ENCODE measurements at places on chromosomes 1 and 21.

GRCh38 chr1:155884982-155885381 lies 25.6 kb downstream of the SYT11 start:
- no peak for DNase-seq

DNA sequence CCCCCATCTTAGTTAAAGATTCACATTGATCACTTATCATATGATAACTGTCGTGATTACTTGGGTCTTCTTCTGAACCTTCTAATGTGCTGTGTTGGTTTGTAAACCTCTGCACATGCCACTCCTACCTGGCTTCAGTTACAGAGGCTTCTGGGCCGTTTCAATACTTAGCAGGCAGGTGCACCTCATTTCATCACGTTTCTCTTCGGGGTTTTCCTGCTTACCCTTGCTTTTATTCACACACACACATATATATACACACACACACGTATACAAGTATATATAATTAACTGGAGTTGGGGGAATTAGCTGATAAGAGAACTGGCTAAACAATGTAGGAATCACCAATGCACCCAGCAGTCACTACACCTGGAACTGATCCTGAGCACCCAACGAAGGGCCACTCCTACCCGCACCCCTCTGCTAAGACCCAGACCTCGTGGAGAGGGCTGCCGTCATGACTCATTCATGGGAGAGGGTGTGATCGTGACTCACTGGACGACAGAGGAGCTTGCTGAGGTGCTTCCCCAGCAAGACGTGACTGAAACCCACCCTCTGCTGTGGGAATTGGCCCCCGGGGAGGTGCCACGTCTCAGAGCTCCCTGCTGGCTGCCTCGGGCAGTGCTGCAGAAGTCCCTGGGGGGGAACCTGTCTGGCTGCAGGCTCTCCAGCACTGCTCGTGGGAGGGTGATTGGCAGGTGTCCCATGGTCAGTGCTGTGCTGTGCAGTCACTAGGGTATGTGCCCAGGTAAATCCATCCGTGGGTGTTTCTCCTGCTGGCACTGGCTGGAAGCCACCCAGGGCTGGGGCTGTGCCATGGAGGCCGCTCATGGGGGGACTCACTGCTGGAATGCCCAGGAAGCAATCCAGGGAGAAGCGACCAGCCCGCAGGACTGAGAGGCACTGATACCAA lies 166.6 kb downstream of the DYRK1A start:
- peak; percentile 39 for DNase-seq

GRCh38 chr1:89608984-89609725 lies 23.8 kb upstream of the LRRC8C start:
- no peak for DNase-seq

GRCh38 chr1:192660613-192661012 lies 24.7 kb downstream of the RGS13 start:
- no peak for DNase-seq

DNA sequence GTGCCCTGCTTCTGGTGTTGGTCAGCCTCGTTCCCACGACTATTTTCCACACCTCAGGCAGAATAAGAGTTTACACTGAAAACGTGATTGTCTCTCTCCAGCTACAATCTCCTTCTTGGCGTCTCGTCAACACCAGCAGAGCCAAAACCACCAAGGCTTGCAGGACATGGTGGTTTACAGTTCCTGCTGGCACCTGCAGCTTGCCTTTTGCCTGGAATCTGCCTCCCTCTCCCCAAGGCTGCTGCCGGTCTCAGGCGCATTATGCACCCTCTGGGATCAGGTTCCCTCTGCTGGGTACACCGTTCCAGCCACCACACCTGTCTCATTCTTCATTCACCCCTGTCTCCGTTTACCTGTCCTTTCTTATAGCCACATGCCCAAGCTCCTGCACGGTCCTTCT lies 315.9 kb downstream of the DSCAM start:
- no peak for DNase-seq

GRCh38 chr1:164699815-164700491 lies 141.0 kb downstream of the PBX1 start:
- DNase-seq, result no peak

GRCh38 chr1:24212376-24212775 lies 25.3 kb upstream of the IFNLR1 start:
- no peak for DNase-seq

GRCh38 chr21:40128891-40129290 lies 261.7 kb downstream of the PCP4 start:
- DNase-seq, result no peak

DNA sequence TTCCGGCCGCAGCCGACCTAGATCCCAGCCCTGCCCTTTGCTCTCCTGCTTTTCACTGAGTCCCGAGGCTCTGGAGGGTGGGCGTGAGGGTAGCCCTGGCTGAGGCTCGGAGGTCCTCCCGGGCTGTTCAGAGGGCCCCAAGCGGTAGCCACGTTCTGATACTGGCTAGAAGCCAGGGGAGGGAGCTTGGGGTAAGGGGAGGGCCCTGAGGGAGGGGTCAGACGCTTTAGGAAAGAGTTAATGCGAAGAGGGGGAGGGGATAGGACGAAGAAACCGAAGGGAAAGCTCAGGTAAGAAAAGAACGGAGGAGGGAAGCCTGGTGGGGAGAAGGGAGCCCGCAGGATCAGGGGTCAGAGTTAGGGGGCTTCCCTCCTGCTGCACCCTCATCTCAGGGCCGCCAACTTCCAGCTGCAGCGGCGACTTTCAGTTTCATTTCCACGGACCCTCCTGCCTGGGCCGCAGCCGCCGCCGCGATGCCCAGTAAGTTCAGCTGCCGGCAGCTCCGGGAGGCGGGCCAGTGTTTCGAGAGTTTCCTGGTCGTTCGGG lies at the start of gene MOV10:
MOV10 (plus strand) TSS at position 220 of the 546 bp plus-strand sequence; CDS start at position 474, 254 bp downstream.
- peak; percentile 56 for DNase-seq

DNA sequence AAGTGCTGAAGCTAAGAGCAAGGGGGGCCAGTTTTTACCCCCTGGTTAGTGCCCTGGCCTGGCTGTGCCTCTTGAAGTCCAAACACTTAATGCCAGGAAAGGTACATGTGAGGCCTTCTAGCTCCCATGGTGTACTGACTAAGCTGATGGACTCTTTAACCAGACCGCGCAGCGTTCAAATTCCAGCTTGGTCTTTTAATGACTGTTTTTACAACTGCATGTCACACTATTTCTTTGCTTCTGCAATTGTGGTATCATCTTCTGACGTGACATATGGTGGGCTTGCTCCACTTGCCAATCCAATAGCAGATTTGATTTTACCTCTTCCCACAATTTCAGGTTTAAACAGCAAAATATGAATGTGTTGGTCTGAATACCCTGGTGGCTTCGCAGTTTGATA lies 197.3 kb downstream of the HUNK start:
- no peak for DNase-seq

- DNase-seq, result no peak
Measured at GRCh38 chr1:14599183-14599791, 802 bp downstream of the KAZN start.

- DNase-seq, result no peak
Measured at GRCh38 chr1:45370575-45370974, 30.3 kb upstream of the MUTYH start.

DNA sequence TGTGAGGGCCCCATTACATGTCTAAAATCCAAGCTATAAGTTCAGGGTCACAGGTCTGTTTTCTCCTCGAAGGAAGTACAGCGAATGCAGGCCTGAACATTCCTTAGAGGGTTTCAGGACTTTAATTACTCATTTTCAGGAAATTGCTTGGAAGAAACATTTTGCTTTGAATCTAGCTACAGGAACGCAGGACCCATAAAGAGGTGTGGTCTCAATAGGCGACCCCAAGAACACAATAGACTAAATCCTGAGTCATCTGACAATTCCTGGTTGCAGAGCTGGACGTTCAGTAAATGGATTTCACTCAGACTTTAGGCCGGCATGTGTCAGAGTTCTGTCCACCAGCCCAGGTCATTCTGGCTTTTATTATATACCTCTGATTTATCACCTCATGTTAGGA lies 1.0 kb upstream of the ERG start:
- DNase-seq, result no peak
